Right lobe of liver (tissue), 6 donors: ENCODE measurements at places on chromosomes 12 and 14.

- no peak for DNase-seq
Measured at GRCh38 chr14:85687456-85687855, 157.5 kb downstream of the FLRT2 start.

- DNase-seq = no peak
Measured at GRCh38 chr12:6667559-6668210, 4.8 kb upstream of the ING4 start.

GRCh38 chr12:118120579-118121363, 15.2 kb upstream of the PEBP1 start:
- peak; percentile 69 for DNase-seq

GRCh38 chr12:124480469-124481256, 86.7 kb downstream of the NCOR2 start:
- DNase-seq = no peak

GRCh38 chr14:95386536-95387095, 66.9 kb upstream of the CLMN start:
- no peak for DNase-seq

DNA sequence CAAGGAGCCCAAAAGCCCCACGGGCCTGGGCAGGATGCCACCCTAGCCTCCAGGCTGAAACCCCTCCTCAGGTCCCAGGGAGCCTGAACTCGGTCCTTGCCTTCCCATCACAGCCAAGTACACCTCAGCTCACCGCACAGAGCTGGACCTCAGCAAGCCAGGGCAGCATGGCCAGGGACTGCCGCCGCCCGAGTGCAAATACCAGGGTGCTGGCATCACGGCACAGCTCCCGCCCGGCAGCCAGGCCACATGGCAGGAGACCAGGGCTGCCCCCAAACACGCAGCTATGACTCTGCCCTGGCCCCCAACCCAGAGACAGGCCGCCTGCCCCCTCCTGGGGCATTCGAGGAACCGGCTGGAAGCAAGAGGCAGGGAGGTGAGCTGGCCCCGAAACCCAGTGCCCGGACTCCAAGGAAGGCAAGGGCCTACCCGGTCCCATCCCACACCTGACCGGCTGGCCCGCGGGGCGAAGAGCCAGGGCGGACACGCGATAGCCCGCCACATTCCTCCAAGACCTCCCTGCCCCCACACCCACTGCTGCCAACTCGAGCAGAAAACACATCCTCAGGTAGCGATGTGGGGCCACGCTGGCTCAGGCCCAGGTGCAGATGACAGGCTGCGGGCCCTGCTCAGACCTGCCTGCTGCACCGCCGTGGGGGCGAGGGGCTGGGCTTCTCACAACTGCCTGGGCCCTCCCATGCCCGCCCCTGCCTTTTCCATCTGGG, 2.7 kb downstream of the JAG2 start:
- no peak for DNase-seq

DNA sequence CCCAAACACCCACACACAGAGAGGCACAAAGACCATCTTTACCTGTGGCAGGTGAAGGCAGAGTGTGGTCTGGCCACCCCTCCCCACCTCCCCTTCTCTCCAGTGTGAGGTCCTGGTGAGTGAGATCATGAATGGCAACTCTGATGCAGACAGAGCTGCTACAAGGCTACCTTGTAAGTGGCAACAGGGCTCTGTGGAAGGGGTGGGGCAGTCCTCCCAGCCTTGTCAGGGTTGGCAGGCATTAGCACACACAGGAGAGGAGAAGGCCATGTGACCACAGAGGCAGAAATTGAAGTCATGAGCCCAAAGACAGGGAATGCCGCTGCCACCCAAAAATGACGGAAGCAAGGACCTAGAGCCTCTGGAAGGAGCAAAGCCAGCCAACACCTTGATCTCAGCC, 30.7 kb downstream of the VWF start:
- peak; percentile 26 for DNase-seq

- DNase-seq = no peak
Measured at GRCh38 chr14:62722406-62722805, 322.9 kb downstream of the KCNH5 start.
